Activated CD8-positive, alpha-beta memory T cell treated with anti-CD3 and anti-CD28 coated beads for 1 hour (primary cell): ENCODE measurements at places on chromosomes 16 and 17.

- DNase-seq = no peak
Observed at GRCh38 chr17:17497065-17497844, 1.1 kb upstream of the RASD1 start.

GRCh38 chr17:63974594-63975192 is 2.0 kb upstream of the SCN4A start:
- no peak for DNase-seq

DNA sequence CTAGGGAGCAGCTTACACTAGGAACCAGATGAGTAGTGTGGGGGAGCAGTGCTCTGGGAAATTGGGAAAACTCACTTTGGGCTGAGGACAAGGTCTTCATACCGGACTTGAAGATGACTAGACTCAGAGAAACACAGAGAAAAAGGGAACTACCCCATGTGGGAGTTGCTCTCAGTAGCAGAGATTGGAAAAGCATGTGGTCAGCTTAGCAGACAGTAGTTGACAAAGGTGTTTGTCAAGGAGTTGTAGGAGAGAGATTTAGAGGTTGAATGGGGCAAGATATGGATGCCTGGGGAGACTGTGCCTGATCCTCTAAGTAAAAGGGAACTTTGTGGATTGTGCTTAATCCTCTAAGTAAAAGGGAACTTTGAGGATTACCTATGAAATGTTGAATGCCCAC is 194.5 kb upstream of the COX10 start:
- no peak for DNase-seq

DNA sequence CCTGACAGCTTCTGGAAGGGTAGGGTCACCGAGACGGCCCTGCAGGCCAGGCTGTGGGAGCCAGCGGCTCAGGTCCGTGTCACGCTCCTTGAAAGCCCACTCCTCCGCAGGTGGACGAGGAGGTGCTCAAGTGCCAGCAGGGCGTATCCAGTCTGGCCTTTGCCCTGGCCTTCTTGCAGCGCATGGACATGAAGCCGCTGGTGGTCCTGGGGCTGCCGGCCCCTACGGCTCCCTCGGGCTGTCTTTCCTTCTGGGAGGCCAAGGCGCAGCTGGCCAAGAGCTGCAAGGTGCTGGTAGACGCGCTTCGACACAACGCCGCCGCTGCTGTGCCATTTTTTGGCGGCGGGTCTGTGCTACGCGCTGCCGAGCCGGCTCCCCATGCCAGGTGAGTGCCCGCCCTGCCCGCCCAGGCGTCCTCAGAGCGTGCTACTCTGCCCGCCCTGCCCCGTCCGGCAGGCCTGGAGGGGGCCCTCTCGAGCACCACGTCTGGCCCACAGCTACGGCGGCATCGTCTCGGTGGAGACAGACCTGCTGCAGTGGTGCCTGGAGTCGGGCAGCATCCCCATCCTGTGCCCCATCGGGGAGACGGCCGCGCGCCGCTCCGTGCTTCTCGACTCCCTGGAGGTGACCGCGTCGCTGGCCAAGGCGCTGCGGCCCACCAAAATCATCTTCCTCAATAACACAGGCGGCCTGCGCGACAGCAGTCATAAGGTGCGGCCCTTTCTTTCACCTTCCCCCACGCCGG is 1.3 kb downstream of the NAGS start:
- DNase-seq = peak; percentile 14

DNA sequence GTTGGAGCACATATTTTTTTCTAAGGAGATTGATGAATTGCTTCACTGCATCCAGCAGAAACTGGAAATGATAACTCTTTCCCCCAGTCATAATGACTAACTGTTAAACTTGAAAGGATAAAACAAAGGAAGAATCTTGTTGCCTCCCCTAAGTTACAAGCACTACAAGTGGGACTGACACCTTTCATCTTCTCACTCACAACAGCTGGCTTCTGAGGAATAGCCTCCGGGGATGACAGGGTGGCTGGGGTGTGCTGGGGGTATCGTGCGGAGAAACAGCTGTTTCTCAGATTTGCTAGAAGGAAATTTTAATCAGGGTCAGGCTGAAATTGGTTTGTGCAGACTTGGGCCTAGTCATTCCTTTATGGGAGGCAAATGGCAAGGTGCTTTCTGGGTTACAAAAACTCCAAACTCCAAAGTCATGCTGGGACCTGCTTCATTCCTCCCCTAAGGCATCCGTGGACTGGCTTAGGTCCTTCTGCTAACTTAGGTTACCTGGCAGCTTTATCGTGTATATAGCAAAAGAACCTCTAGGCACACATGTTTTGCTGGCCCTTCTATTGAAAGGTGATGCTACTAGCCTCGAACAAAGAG is 557.2 kb downstream of the TOX3 start:
- DNase-seq = no peak

DNA sequence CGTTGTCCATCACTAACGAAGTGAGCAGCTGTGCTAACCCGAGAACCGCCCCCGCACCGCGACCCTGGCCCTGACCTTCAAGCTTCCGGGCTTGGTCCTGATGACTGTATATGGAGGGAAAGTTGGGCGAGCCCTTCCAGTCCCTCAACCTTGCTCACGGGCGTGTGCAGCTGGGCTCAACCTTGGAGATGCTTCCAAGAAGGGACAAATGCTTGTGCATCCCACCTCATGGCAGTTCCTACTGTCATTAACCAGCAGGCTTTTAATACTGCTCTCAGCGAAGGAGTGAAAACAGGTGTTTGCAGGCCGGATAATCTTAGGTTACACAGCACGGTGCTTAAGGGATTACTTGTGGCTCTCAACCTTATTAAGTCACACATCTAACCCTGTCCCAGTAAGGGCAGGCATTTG is 33.5 kb downstream of the SRL start:
- DNase-seq = no peak
